ENCODE measurements at places on chromosomes 16 and 17.

GRCh38 chr16:27052007-27052406, 14.7 kb upstream of the C16orf82 start:
- no peak for DNase-seq

- no peak for DNase-seq
Measured at GRCh38 chr16:13289515-13289914, 388.1 kb downstream of the SHISA9 start.

GRCh38 chr17:72136692-72137091, 15.9 kb downstream of the SOX9 start:
- DNase-seq: no peak

DNA sequence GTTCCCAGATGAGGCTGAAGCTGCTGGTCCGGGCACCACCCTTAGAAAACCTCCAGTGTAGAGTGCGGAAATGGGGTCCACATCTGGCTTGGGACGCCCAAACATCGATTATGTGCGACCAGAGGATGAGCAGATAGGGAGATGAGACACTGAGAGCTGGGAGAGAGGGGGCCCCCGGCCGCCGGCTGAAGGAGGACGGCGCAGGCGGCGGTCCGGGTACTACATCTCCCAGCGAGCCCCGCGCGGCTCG, 182 bp upstream of the SPECC1 start:
- DNase-seq: no peak

DNA sequence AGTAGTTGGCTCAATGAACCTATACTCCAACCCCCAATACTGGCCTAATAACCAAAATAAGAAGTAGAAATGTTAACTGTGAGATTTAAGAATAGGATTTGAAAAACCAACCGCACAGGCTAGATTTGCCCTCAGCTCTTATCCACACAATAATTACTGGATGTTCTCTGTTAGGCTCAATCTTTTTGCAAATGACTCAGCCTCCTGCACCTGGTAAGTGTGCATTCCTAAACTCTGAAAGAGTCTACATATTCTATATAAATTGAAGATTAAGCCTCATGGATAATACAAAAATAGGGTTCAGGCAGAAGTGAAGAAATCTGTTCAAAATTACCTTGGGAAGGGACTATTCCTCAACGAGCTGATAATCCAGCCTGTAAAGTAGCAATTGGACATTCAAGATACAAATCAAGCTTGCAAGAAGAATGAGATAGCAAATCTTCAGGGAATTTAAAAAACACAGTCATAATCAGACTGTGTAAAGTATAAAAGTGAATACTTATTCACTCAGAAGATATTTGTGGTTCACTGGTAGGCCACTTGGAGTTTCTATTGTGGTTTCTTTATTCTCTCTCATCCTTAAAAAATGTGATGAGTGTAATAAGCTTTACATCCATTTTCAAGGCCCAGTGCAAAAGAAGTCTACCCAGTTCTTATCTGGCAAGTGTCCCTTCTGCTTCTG, 931.9 kb upstream of the SOX9 start:
- no peak for DNase-seq

- DNase-seq: no peak
Measured at GRCh38 chr17:73534209-73534909, 109.9 kb downstream of the SDK2 start.

DNA sequence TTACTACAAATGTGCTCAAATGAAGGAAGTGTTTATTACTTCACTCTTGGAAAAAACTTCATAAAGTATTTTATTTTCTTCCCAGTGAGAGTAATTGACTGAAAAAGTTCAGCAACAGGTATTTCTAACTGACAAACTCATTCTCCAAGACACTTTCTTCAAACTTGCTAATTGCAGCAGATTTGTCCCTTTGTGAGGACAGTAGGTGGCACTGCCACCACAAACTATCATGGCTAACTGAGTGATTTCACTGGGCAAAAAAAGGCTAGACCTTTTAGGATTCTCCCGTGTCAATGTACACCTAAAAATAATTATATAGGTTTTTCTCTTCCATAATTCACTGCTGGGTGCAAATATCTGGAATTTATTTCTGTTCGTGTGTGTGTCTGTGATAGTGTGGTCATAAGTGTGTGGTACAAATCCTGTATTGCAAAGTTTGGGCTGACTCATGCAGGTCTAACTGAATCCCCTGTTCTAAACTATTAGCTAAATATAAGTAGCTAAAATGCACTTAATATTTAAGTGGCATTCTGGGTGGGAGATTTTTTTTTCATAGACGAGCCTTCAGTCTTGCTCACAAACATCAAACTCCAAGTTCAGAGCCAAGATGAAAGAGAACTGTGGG, 3.9 kb downstream of the HS3ST3A1 start:
- DNase-seq: peak; percentile 3

DNA sequence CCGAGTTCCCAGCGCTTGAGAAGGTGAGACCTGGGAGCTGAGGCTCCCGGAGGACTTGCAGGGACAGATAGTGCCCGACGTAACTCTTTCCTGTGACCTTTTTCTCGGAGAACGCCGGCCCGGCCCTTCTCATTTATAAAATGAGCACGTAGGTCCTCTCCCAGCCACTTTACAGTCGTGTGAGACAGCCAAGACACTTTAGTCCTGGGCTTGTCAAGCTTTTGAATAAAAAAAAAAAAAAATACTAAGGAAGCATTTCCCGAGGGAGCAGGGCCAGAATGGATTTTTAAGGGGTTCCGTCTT, 241 bp downstream of the DRC3 start:
- DNase-seq: no peak

DNA sequence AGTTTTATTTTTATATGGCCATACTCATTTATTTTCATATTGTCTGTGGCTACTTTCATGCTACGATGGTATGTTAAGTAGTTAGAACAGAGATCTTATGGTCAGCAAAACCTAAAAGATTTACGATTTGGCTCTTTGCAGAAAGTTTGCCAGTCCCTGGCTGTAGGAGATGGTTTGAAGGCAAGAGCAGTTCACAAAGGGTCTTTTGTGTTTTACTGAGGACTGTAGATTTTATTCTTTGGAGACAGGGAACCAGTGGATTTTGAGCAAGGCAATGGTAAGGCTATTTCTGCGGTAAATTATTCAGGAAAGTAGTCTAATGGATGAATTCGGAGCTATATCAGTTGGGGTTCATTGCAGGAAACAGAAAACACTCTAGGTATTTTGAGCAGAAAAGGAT, 90.7 kb downstream of the WWP2 start:
- DNase-seq: no peak

- no peak for DNase-seq
Measured at GRCh38 chr17:77891602-77892001, 66.9 kb upstream of the TNRC6C start.

DNA sequence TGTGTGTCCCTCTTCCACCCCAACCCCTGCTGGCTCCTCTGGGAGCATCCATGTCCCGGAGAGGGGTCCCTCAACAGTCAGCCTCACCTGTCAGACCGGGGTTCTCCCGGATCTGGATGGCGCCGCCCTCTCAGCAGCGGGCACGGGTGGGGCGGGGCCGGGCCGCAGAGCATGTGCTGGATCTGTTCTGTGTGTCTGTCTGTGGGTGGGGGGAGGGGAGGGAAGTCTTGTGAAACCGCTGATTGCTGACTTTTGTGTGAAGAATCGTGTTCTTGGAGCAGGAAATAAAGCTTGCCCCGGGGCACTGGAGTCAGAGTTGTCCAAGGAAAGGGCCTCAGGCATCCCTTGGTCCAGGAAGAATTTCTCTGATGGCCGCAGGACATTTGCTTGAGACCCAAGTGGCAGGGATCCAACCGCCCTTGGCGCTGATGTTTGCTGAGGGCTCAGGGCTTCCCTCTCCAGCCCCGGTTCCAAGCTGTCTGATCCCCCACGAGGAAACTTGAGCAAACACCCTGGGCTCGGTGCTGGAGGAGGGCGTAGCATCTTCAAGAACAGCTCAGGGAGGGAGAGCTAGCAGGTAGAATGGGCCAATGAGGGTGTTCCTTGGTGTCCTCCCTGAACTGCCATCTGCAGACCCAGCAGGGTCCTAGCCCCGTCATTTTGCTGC, 4.5 kb downstream of the NXPH3 start:
- DNase-seq: no peak

DNA sequence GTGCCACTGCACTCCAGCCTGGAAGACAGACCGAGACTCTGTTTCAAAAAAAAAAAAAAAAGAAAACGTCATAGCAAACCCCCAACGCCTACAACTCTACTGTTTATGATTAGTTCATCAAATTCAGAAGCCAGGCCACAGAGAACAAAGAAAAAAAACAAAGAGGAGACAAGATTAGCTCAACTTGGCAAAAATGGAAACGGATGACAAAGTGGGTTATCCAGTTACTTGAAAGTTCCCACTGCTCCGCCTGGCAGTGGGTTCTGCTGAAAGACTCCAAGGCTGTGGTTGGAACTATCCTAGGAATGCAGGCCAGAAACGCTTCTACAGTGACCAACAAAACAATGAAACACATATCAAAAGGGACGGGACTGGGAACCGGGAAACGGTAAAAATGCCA, 53.1 kb downstream of the MRM3 start:
- no peak for DNase-seq

GRCh38 chr16:7405166-7405565, 72.5 kb downstream of the RBFOX1 start:
- no peak for DNase-seq

- no peak for DNase-seq
Measured at GRCh38 chr16:80274576-80275191, 266.1 kb upstream of the DYNLRB2 start.

GRCh38 chr16:70437582-70438557, 1.0 kb downstream of the ST3GAL2 start:
- no peak for DNase-seq

DNA sequence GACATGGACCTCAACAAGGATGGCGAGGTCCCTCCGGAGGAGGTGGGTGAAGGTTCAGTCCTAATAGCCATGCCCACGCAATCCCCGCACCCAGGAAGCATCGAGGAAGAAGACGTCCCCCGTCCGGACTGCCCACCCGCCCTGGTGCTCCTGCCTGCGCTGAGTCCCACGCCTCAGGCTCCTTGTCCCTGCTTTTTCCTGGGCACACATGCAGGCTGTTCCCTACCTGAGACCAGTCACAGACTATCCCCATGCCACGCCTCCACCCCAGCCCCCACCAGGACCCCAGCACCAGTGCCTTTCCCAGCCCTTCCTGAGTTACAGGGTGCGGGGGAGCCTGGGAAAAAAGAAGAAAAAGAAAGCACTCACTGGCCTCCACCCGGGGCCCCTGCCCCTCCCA, 9.0 kb downstream of the FKBP10 start:
- no peak for DNase-seq

DNA sequence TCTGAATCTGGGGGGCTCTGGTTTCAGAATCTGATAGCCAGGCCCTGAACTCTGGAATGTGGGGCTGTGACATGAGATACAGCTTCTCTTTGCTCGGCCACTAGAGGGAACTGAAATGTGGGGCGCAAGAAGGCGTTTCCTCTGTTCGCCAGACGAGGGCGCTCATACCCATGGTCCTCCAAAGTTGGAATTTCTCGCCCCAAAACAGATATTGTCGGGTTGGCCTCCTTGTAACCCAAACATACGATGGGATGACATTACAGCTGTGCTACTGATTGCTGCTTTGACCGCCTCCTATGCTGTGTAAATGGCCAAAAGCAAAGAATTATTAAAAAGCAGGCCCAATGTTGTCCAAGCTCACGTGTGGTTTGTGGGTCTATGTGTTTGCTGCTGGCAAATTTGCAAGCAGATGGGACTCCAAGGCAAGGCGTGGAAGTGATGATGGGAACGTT, 13.1 kb upstream of the MSI2 start:
- no peak for DNase-seq

- no peak for DNase-seq
Measured at GRCh38 chr17:206941-207560, 25.6 kb upstream of the DOC2B start.

- DNase-seq: no peak
Measured at GRCh38 chr17:41758601-41759000, 24.2 kb upstream of the HAP1 start.

GRCh38 chr16:14449790-14450480, 180.1 kb downstream of the PARN start:
- DNase-seq: no peak

DNA sequence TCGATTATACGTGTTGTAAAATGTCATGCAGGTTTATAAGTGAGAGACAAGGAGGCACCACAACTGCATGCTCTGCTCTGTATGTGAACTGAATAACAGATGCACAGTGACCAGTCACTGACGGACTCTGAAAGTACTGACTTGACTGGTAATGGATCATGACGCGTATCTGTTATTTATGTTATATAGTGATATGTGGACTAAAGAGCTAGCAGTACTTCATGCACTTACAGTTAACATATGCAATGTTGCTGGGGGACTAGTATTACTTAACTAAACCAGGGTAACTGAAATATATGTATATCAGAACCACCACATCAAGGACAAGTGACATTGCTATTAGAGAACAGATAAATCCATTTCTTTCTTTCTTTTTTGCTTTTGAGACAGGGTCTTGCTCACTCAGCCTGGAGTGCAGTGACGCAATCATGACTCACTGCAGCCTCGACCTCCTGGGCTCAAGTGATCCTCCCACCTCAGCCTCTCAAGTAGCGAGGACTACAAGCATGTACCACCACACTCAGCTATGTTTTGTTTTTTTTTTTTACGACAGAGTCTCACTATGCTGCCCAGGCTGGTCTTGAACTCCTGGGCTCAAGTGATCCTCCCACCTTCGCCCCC, 17.2 kb downstream of the COIL start:
- DNase-seq: no peak

DNA sequence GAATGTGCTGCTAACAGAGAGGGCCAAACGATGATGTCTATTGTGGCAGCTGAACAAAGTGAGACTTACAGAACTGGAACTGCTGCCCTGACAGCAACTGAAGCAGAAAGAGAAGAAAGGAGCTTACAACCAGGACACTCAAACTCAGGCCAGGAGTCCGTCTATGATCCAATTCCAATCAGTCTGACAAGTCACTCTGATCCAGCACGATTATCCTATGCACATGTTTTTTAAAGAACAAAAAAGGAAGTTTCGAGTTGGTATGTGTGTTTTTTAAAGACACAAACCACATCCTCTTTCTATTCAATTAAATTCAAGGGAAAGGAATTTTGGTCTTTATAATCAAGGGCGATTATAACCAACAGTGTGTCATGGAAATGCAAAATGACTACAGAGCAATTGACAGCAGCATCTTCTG, 42.4 kb upstream of the MTMR4 start:
- no peak for DNase-seq

DNA sequence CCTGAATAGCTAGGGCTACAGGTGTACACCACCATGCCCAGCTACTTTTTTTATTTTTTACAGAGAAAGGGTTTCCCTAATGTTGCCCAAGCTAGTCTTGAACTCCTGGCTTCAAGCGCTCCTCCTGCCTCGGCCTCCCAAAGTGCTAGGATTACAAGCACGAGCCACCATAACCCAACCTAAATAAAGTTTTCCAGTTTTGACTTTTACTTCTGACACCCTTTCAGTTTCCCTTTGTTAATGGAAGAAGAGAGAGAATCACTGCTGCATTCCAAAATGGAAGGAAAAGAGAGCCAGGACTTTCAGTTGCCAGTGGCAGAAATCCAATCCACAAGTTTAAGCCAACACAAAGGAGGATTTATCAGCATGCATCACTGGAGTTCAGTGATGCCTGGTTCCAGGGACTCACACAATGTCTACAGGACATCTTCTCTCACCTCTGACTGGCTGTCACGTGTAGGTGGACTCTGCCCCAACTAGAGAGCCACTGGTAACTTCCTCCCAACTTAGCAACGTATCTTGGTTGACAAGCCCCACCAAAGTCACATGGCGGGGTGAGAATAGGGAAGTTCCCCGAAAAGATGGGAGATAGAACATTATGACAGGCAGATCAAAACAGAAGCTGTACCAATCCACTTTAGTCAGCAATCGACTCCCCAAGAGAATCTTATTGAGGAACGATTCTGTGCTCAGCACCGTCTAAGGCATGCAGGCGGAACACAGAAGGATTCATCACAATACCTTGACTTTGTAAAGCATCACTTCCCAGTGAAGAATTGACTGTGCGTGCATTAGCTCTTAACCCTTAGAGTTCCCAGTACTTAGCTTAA, 46.5 kb downstream of the GAS7 start:
- DNase-seq: no peak

Measured in NCI-H446 (cell line).